Stimulated activated CD8-positive, alpha-beta memory T cell treated with anti-CD3 and anti-CD28 coated beads, Interleukin-15, amount 100 ng/mL, for 24 hours (primary cell): ENCODE measurements at places on chromosomes 4 and X.
A peak's percentile ranks its signal among the peaks of the same experiment; 100 is the strongest.

DNA sequence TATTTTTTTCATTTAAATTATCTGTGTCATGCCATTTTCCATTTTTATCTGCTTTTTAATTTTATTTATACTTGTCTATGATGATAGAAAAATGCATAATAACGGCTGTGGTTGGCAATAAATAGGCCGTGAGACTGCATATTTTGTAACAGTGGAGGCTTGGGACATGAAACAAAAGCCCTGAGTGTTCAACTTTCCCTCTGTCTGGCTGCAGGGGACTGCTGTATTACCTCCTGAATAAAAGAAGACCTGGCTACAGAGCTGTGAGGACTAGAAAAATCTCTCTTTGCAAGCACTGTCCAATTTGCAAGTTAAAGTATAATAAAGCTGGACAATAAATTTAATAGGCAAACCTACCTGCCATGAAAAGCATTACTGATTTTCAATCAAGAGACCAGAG lies 82.1 kb downstream of the MAGEB10 start:
- no peak for DNase-seq

DNA sequence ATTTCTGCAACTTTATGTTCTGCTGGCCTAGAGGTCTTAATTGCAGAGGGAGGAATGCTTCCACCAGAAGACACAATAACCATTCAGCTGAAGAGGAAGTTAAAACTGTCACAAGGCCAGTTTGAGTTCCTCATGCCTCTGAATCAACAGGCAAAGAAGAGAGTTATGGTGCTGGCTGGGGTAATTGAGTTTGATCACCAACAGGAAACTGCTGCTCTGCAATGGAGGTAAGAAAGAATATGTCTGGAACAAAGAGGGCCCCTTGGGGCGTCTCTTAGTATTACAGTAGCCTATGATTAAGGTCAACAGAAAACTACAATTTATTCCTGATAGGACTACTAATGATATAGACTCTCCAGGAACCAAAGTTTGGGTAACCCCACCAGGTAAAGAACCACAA lies 744.0 kb downstream of the FSTL5 start:
- no peak for DNase-seq

DNA sequence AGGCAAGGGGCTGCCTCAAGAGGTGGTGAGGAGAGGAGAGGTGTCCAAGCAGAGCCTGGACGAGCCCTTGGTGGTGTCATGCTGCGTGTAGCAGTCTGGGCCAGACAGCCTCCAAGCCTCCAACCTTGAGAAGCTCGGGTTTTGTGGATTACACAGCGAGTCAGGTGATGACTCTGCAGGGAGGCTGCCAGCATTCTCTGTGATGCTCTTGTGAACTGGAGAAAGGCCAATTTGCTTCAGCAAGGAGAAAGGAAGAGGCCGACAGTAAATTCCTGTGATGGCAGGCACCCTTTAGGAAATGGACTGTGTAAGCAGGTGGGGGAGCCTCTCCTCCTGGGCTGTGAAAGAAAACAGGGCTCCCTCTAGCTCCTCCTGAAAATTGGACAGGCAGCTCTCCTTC lies 36.0 kb upstream of the CD99L2 start:
- no peak for DNase-seq

DNA sequence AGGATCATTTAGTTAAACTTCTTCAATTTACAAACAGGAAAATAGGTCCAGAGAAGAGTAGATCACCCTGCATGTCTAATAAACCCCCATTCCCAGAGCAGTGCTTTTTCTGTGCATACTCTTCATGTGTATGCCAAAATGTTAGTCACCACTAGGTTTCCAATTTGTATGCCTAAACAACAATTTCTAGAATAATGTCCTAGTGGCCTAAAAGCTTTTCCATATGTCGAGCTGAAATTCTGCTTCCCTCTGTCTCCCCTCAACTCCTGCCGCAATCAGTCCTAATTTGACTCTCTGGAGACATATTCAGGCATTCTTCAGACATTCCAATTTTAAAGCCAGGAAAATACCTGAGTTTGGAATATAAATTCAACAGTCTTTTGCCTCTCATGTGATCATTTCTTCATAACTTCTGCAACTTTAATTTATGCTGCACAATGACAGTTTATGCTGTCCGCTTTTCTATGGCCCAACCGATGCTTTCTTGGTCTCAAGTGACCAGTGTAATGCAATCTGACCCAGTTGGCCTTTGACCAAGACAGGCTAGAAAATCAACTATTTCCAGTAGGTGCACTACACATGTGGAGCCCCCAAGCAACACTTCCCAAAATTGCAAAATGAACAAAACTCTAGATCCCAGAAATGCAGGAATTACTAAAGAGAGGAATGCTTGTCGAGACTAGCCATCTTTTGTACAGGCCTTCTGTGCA lies 122.9 kb upstream of the FMR1 start:
- no peak for DNase-seq

- no peak for DNase-seq
Measured at GRCh38 chr4:100461807-100462605, 55.8 kb downstream of the EMCN start.

DNA sequence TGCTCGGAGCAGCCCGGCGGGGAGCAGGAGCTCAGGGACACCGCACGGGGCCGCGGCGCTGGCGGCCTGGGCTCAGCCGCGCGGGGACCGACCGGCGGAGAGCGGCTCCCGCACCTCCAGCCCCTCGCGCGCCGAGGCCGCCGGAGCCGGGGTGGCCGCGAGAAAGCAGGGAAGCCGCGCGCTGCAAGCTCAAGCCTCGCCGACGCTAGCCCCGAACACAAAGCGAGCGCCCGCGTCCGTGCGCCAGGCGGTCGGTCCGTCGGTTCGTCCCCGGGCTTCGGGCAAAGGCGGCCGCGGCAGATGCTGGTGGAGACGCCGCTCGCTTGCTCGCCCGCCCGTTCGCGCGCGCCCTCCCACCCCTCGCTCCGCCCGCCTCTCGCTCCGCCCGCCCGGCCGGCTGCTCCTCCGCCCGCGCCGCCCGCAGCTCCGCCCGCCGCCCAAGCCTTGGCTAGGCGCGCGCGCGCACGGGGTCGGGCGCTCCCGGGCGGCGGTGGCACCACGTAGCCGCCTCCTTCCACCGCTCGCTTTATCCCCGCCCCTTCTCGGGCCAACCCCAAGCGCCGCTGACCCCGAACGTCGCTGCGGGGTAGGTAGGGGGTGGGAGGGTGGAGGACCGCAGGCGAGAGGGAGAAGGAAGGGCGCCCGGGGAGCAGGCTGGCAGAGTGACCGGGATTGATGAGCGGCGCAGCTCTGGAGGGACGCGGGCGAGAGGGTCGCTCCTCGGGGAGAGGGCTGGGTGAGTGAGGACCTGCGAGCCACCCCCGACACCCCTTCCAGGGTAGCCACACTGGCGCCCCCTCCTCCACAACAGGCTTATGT lies at the start of gene TSPAN5:
Gene TSPAN5, minus strand, starts transcription at position 325 of the 819 bp plus-strand sequence.
- DNase-seq: peak; percentile 63

DNA sequence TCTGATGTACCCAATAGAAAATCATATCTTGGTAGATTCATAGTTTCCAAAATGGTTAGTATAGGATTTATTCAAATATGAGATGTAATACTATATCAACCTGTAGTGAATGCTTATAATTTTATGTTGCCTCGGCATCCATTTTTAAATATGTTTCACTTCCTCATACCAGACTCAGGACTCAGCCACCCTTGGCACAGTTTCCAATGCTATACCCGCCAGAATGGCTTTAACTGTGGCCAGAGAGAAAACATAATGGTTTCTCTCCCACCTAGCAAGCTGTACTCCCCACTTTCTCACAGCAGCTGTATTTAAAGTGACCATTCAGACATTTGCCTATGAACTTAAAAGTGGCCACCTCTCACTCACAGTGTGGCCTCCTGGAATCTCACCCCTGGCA lies 466.6 kb upstream of the PABPC4L start:
- no peak for DNase-seq

DNA sequence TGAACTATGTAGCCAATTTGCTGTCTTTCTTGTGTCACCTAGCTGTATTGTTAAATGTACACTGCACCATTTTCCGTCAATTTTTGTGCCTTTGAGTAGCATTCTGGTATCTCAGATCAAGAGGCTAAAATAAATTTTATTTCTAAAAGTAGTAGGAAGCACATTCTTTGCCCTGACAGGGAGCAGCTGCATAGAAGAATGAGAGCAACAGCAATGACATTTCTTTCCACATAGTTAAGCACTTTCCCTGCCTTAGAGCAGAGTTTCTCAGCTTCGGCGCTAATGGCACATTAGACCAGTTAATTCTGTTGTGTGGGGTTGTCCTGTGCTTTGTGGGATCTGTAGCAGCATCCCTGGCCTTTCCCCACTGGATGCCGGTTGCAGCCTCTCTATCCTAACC lies 173.9 kb downstream of the CHIC2 start:
- DNase-seq: no peak

GRCh38 chr4:139668036-139668435 lies 2.4 kb downstream of the MGST2 start:
- no peak for DNase-seq

GRCh38 chrX:108121291-108121690 lies 29.7 kb downstream of the ATG4A start:
- no peak for DNase-seq

GRCh38 chr4:16442296-16442695 lies 216.0 kb upstream of the TAPT1 start:
- DNase-seq: no peak

GRCh38 chr4:107083-107443 lies 17.2 kb upstream of the ZNF718 start:
- no peak for DNase-seq

DNA sequence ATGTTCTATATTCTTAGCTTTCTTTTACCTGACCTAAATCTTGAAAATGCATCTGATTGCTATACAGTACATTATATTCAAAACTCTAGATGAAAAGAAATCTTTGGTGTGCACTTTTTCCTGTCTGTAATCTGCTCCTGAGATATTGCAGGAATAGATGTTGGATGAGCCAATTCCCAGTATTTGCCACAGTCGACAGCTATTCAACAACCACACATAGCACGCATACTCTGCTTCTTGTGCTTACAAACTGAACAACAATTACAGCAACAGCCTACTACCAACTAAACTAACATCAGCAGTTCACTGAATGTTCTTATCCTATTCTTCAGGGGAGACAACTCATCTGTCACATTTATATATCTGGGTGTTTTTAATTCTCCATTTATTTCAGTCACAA lies 573.9 kb upstream of the GRID2 start:
- no peak for DNase-seq

DNA sequence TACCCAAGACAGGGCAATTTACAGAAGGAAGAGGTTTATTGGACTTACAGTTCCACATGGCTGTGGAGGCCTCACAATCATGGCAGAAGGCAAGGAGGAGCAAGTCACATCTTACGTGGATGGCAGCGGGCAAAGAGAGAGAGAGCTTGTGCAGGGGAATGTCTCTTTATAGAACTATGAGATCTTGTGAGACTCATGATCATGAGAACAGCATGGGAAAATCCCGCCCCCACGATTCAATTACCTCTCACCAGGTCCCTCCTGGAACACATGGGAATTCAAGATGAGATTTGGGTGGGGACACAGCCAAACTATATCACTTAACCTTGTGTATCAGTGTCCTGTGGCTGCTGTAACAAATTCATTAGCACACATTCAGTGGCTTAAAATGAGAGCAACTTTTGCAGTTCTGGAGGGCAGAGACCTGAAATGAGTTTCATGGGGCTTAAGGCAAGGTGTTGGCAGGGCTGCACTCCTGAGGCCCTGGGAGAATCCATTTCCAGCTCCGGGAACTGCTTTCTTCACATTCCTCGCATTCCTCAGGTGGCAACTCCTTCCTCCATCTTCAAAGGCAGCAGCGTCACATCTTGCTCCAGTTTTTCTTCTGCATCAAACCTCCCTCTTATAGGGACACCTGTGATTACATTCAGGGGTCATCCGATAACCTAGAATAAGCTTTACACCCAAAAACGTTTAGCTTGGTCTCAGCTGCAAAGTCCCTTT lies 22.3 kb upstream of the NSG1 start:
- DNase-seq: no peak

GRCh38 chrX:39630344-39630743 lies 467.4 kb downstream of the BCOR start:
- no peak for DNase-seq

DNA sequence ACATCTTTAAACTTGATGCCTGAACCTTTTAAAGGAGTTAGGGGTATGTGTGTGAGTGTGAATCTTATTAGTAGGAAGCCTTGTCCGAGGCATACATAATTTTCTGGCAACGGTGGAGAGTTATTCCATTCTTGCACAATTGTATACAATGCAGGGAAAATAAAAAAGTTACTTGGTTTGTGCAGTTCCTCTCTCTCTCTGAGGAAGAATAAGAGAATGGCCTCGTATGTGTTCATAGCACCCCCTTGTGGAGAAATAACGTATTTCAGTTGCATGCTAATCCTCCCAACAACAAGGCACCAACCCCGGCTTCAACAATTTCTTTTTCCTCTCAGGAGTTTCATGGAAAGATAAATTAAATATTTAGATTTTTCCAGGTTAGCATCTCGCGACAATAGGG lies 33.7 kb upstream of the FGF13 start:
- DNase-seq: no peak

- no peak for DNase-seq
Measured at GRCh38 chr4:169774466-169775445, 17.0 kb upstream of the HPF1 start.

DNA sequence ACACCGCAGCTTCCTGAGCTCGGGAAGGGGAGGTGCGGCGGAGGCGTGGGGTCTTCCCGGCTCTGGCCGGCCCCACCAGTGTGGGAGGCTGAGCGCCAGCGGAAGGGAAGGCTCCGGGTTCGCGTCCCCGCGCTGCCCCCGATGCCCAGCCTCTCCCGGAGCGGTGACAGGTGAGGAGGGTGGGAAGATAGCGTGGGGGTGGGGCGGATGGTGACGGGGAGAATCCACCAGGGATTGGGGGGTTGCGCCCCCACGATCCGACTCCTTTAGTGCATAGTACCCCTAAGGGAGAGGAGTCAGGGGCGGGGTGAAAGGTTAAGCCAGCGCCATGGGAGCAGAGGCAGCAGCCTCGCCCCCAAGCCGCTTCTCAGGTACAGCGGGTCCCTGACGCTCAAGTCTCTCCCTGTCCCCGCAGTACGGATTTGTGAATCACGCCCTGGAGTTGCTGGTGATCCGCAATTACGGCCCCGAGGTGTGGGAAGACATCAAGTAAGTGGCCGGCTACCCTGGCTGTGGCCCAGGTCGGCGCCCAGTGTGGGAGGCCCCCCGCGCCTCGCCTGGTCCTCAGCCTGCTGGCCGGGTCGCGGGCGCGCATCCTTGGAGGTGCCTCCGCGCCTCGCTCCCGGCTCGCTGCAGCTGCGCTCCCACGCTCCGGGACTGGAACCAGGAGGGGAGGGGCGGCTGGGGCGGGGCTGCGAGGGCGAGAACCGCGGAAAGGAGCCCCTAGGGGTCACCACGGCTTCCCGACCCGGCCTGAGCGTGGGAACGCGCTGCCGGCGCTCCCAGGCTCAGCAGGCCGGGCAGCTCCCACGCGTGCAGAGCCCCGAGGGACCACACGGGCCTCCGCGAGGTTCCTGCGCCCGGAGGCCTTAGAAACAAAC lies 791 bp downstream of the GUCY1B1 start:
- no peak for DNase-seq

DNA sequence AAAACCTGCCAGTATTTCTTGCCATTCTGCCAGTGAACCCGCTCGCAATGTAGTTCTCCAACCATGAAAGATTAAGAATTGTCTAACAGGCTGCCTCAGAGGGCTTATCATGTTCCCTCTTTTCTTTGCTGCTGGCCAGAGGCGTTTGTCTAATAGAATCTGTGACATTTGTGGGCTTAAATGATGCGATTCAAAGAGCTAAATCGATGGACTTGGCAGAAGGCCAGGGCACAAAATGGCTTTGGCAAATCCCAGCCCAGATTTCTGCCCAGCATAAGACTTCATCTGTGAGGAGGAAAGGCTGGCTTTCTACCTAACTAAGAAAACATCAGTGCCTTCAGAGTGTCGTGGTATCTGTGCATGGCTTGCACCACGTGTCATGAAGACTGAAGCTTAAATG lies 79.9 kb downstream of the TRPC5OS start:
- DNase-seq: no peak

- no peak for DNase-seq
Measured at GRCh38 chr4:109873791-109874514, 26.0 kb downstream of the LRIT3 start.
